ENCODE measurements at places on chromosomes 2 and 18.

GRCh38 chr2:225820826-225821225 is 421.3 kb downstream of the NYAP2 start:
- no peak for DNase-seq

GRCh38 chr2:42754776-42755140 is 9.2 kb downstream of the OXER1 start:
- no peak for DNase-seq

DNA sequence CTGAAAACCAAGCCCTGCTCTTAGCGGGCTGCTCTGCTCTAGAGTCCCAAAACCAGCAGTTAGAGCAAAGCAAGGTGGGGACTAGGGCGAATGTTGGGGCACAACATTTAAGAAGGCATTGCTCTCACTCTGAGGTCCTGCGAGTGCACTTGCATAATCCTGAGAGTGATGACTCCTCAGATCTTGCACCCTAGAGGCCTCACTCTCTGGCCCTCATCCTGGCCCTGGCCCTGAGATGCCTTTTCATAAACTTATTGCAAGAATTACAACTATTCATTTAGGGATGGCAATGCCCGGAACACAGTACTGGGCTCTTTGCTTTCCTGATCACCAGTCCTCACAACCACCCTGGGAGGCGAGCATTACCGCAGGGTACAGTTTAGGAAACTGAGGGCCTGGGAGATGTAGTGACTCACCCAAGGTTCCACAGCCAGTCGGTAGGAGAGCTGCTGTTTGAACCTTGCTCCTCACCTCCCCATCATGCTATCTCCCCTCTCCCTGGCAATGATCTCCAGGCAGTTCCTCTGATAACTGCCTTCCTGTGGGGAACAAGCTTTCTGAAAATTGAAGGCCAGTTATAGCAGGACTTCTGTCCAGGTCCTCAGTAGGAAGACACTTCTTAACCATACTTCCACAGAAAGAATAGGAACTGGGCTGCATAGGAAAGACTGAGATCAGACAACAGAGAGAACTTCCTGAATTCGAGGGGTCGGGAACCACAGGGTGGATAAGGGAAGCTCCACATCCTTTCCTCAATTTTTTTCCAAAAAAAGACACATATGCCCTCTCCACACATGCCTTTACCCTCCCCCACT is 91.3 kb downstream of the TNS1 start:
- DNase-seq, result no peak

DNA sequence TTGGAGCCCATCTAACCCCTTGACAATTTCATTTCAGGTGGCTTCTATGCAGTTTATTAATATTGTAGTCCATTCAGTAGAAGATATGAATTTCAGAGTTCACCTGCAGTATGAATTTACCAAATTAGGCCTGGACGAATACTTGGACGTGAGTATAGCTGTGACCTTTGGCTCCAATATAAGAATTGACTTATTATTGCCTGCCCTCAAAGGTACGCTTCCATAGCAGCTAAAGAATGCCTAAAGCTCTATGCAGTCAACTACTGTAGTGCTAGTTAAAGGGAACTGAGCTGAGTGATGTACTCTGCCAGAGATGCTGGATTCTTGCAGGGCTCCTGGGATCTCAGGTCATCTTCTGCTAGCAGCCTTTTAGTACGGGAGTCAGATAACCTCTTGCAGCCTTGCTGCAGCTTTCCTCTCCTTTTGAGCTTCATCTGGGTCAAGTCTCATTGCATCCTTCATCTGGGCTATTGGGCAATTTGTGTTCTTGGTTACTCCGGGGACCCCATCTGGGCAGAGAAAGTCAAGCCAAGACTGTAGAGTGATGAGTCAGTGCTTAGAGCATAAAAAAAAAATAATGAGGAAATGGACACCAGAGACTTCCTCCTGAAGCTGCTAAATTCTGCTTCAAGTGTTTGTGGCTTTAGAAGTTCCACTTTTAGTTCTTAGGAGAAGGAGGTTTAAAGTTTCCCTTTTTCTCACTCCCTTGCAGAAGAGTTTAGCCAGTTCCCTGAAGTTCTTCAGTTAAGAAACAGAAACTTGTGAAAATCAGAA is 105.6 kb downstream of the PRPF40A start:
- DNase-seq, result no peak

GRCh38 chr2:80473069-80473468 is 168.5 kb upstream of the LRRTM1 start:
- no peak for DNase-seq

- no peak for DNase-seq
Observed at GRCh38 chr2:43111788-43112554, 114.4 kb downstream of the ZFP36L2 start.

DNA sequence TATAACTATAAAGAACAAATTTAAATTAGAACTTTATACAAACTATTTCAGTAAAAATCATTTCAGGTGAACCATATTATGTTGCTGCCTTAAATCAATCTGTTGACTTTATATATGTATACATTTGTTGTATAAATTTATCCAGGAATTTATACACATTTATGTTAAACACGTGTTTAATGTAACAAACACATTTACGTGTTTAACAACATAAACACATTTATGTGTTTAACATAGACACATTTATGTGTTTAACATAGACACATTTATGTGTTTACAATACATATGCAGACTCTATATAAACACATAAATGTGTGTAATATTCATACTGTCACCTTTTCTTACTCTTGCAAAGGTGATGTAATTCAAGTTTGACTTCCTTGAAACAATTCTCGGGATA is 75.4 kb upstream of the TWSG1 start:
- no peak for DNase-seq

- no peak for DNase-seq
Observed at GRCh38 chr2:15145046-15145817, 415.9 kb downstream of the NBAS start.

DNA sequence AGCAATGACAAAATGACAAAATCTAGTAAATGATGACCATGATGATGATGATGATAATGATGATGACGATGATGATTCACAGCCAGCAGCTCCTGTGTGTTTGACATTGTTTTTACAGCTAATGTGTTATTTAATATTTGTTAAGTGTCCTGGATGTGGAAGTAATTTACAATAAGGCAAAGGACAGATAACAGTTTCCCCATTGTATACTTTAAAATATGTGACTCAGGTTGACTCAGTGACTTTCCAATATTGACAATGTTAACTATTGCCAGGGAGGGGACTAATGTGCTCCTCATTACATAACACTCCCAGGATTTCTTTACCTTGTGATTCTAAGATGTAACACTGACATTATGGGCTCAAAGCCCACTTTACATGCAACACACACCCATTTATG is 602.2 kb downstream of the FBXO15 start:
- DNase-seq, result no peak

DNA sequence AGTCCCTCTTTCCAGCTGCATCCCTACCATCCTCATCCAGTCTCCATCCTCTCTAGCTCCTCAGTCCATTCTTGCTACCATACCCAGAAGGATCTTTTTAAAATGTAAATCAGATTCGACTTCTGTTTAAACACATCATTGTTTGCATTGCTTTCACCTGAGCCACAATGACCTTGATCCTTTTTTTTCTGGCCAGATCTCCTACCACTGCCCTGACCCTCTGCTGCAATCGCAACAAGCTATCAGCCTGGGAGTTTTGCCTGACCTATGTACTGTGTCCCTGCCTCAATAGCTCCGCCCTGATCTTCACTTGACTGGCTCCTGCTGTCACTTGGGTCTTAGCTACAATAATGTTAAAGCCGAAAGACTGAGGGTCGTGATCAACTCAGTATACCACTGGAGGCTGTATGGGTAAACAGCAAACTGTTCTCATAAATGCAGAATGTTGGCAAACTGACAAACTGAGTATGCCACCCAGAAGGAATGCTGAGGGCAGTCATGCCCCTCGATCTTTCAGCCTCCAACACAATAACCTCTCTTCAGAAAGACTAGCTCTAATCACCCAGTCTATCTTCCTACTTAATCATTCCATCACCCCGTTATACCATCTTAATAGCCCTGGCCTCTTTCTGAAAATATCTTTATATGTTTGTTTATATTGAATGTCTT is 2.6 kb upstream of the RBM43 start:
- no peak for DNase-seq

- DNase-seq, result no peak
Observed at GRCh38 chr2:62587592-62587991, 81.6 kb upstream of the TMEM17 start.

DNA sequence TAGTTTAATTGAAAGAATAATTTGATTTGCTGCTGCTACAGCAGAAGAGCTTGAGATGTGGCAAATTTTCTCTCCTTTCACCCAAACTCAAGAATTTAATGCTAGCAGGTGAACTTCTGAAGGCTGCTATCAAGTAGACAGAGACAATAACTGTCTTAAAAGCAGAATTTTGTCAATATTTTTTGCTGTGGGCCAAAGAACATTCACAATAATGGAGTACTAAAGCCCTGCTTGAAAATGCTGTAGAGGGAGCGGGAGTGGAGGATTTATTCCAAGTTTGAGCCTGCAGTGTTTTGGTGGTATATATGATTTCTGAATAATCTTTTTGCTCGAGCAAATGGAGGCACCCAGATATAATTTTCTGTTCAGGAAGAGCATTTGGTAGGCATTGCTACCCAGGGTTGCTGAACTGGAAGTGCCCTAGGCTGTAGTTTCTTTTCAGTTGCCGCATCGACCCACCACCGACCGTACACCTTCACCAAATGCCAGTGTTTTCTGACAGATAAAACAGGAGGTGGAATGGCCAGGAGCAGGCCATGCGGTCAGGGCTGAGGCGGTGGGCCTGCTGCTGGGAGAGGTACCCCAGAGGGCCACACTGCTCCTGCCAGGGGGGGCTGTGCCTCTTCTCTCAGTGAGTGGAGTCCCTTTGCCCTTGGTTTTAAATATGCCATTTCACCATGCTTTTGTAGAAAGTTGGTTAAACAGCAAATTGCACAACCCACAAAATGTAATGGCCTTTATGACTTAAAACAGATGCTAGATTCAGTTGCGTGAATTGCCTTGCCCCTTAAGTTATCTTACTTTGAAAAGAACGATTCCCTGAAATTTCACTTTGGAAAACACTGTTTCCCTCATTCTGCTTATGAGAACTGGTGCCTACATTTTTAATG is 36.4 kb downstream of the TSHZ1 start:
- DNase-seq, result no peak

GRCh38 chr18:74420926-74421325 is 36.2 kb downstream of the DIPK1C start:
- no peak for DNase-seq

GRCh38 chr18:65631766-65632165 is 119.0 kb upstream of the CDH7 start:
- DNase-seq, result no peak

- no peak for DNase-seq
Observed at GRCh38 chr18:55781481-55781957, 193.5 kb upstream of the TCF4 start.

GRCh38 chr2:64460330-64460729 is 6.4 kb downstream of the LGALSL start:
- DNase-seq, result no peak

- DNase-seq, result no peak
Observed at GRCh38 chr2:19667536-19667949, 234.2 kb downstream of the TTC32 start.

GRCh38 chr2:216554286-216554685 is 55.6 kb downstream of the RPL37A start:
- DNase-seq, result no peak

DNA sequence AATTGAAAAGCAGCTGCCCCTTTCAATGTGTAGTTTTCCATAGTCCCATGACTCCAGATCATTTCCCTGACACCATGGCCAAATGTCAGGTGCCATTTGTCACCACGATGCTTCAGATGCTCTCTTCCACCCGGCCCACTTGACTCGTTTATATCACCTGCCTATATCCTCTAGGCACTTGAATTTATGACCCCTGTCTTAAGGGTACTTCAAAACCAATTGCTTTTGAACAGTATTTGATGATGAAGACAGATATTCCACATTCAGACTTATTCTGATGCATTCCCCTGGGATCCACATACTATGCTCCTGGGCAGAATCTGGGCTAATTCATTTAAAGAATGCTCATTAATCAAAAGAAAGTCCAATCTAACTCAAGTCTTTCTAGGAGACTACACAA is 16.9 kb upstream of the RHBDD1 start:
- DNase-seq, result no peak

DNA sequence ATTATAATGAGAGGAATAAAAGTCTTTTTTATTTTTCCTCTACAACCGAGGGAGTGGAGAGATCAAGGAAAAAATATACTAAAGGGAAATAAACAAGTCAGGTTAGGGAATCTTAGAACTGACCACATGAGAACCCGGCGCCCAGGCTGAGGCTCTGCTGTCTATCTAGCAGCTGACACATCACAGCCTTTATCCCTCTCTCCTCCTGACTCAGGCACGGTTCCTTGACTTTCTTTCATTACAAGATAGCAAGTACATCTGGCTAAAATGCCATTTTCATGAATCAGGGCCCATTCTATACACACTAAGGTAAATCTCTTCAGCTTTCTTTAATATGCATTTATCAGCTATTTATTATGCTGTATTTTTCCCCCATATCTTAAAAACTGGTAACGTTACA is 296.0 kb downstream of the TMX3 start:
- DNase-seq, result no peak

GRCh38 chr2:237358721-237359517 is 55.0 kb downstream of the COL6A3 start:
- no peak for DNase-seq

DNA sequence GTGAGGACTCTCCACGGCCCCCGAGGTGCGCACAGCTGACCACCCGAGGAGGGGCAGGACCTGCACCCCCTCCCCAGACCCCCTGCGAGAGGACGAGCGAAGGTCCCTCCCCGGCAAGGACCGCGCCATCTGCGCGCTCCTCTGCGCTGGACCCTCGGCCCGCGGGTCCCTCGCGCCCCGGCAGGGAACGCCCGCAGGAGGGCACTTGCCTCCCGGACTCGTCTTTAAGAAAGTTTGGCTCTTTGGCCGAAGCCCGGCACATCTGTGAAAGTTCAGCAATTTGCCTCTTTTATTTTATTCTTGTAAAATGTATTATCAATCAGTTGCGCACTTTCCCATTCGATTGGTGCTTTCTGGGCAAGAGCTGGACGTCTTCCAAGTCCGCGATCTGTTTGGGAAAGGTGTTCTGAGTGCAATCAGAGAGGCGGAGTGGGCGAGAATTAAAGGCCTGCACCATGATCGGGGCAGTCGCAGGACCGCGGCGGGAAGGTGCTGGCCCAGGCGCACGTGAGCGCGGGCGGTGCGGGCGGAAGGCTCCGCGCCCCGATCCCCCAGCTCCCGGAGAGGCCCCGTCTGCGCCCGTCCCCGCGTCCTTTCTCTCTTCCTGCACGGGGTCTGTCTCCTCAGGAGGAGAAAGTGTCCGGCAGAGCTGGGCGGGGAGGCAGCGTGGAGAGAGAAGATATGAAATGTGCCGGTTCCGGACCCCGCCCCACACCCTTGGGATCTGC is 1.6 kb upstream of the ALKAL2 start:
- DNase-seq, result no peak

GRCh38 chr18:477565-477964 is 22.9 kb downstream of the COLEC12 start:
- DNase-seq, result no peak

DNA sequence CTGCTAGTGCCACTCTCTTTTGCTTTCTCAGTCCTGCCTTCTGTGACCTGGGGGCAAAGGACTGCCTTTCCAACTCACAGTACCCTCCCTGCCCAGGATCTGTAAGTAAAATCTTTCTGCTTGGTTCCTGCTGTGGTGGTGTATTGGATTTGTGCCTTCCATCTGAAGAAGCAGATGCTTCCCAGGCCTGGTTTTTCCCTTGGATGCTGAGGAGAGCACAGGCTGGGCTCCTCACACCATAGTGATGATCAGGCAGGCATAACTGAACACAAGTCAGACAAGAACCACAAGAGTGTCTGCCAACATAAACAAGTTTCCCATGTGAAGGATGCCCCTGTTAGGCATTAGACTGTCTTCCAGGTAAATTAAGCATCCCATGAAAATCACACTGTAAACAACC is 121.3 kb upstream of the NRXN1 start:
- no peak for DNase-seq

- no peak for DNase-seq
Observed at GRCh38 chr2:36701391-36701795, 4.9 kb downstream of the VIT start.
